Stimulated activated CD4-positive, alpha-beta T cell treated with anti-CD3 and anti-CD28 coated beads, Interleukin-4, amount 100 ng/mL, for 1 hour (primary cell): ENCODE measurements at places on chromosomes 3 and 15.

DNA sequence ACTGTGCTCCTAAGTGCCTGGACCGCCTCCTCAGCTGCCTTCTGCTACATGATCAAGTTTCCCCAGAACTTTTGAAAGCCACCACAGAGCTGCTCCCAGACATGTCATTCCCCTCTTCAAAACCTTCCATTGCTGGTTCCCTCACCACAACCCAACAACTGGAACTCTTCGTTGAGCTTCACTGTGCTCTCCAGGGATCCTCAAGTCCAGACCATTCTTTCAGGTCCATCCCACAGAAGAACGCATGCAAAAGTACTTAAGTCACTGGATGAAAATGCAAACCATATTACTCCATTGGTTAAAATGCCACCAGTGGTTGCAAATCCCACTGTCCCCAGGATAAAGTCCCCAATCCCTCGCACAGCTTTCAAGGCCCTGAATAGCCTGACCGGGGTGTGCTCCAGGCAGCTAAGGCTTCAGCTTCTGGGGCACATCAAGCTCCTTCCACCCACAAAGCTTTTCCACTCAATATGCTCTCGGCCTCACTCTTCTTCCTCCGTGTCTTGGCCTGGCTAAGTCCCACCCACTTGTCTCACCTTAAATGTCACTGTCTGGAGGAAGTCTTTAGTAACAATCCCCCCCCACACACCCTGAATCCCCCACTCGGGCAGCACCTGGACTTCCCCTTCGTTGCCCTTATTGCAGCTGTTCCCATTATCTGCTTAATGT is 84.8 kb downstream of the XXYLT1 start:
- DNase-seq: no peak

- no peak for DNase-seq
These were observed 199.7 kb upstream of the CHRNA7 start for GRCh38 chr15:31830591-31830990.

- no peak for DNase-seq
These were observed 103.9 kb upstream of the ROBO1 start for GRCh38 chr3:79871656-79872055.

DNA sequence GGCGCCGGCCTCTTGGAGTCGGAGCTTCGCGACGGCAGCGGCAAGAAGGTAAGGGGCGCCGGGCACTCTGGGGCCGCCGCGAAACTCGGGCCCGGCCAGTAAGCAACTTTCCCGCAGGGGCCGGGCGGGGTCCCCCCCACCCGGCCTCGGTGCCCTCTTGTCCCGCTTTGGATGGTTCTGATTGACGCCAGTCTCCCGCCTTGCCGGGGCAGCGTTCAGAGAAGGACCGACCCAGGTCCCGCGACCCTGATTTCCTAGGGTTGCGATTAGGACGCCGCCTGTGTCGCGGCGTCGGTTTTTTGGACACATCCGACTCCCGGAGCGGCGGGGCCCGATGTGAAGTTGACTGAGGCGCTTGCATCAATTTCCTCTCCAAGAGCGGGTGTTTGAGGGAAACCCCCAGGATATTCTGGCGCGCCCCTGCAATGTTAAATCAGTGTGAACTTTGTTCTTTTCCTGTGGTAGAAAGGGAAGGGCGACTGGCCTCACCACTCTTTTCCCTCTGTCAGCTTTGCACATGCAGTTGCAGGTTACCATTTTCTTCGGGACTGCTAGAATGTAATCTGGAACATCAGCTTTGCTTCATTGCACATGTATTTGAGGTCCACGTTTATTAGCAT is 755 bp downstream of the PDE8A start:
- peak; percentile 53 for DNase-seq

DNA sequence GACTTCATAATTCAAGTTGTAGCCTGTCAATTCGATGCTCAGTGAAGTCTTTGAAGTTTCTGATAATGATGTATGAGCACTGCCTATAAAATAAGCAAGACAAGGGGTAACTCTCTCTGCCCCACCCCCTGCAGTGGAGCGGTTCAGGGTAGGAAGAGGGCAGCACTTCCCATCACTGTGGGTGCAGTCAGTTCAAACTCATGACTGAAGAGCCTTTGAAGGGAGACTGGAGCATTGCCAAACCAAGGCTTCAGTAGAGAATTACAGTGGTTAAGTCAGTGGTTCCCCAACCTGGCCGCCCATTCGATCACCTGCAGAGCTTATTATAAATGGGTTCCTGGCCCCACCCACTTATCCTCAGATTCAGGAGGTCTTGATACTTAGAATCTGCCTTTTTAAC is 190.6 kb downstream of the SHQ1 start:
- DNase-seq: peak; percentile 11

GRCh38 chr15:66154581-66154980 is 99.0 kb downstream of the MEGF11 start:
- DNase-seq: no peak

DNA sequence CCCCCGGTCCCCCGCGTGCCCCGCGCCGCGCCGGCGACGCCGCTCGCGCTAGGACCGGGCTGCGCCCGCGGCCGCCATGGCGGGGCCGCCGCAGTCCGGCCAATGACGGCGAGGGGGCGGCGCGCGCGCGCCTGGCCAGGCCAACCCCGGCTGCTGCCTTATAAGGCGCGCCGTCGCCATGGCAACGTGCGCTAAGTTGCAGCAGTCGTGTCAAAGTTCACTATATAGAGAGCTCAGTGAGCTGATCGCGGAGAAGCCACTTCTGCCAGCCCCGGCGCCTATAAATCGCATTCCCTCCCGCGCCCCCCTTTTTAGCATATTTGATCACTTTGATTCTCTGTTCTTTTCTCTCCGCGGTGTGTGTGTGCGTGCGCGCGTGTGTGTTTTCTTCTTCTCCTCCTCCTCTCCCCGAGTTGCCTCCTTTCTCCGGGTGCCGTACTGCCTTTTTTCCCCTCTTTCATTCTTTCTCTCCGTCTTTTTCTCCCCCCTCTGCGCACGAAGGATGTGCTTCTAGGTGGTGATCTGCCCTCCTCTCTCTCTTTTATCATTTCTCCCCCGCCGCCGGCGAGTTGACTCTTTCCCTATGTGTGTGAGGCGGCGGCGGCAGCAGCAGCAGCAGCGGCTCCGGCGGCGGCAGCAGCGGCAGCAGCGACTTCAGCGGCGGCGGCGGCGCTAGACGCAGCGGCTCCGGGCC is at the start of gene NR2F2:
TSS of gene NR2F2 (plus strand) at position 251 of the 694 bp plus-strand sequence. CDS start 1,406 bp downstream, outside the sequence.
- DNase-seq: peak; percentile 46

- no peak for DNase-seq
These were observed 5.8 kb downstream of the LIPC start for GRCh38 chr15:58437531-58438105.

GRCh38 chr3:77489216-77489615 is 449.3 kb downstream of the ROBO2 start:
- no peak for DNase-seq

GRCh38 chr3:160253298-160253697 is 28.1 kb downstream of the C3orf80 start:
- DNase-seq: no peak

DNA sequence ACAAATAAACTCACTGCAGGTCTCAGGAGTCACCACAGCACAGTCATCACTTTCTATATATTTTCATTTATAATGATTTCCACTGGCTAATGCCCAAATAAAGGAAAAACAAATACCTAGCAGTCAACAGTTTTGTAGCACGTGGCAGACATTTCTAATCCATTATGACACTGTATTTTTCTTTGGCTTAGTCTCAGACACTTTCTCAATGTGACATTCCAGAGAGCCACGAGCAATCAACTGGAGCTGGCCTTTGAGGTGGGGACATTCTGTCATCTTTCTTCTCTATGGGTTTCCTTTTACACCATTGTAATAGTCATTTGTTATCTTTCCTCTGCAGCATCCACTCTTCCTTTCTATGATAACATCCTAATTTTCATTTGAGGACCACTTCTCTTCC is 119.7 kb downstream of the WNT5A start:
- no peak for DNase-seq

DNA sequence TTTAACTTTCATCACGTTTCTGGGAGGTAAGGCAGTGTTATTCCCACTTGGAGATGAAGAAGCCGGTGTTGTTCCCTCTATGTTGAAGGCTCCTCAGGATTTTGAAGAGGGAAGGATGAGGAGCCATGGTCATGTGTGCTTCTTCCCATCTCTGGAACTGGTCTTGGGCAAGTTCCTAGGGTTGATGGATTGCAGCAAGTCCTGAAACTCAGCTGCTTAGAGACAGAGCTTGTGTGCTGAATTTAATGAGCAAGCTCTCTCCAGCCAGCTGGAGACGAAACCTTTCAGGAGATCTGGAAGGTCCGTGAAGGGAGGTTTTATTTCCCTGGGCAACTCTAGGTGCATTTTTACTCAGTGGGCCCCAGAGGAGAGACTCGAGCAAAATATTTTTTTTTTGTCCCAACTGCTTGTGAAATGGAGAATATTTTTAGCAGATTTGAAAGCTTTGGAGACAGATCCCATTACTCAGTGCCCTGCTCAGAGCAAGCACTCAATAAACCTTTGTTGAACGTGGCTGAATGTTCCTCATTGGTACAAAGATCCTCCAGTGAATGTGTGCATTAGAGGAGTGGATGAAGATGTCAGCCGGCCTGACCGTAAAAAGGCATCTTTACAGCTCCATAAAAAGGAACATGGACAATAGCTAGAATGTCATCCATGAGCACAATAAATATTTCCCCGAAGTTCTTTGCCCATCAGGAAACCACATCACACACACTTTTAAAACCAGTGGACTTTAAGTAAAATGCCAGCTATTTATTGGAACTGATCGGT is 55.6 kb upstream of the RGMA start:
- DNase-seq: no peak

- DNase-seq: no peak
These were observed 31.1 kb downstream of the EXD1 start for GRCh38 chr15:41199470-41199869.

DNA sequence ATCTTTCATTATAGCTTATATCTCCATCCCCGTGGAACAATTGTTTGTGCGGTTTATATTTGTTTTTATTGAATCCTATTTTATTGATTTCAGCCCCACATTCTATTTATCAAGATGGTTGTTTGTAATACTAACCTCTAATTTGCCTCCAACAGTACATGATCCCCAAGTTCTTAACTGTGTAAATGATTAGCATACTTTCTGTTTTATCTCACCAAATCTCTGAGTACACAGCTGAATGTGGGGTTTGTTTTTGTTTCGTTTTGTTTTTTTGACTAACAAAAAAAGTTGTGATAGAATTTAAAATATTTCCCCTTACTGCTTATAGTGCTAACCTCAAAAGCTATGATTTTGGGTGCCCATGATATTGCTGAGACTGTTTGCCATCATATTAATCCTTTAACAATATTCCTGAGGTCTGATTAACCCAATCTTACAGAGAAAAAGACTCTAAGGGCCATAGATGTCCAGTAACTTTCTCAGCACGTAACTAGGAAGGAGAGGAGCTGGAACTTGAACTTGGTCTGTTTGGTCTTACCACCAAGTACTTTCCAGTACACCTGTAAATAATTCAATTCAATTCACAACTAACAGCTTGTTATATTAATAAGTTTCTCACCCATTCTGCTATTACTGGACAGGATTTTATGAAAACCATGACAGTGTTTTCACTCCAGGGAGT is 789.8 kb downstream of the TUSC7 start:
- no peak for DNase-seq

DNA sequence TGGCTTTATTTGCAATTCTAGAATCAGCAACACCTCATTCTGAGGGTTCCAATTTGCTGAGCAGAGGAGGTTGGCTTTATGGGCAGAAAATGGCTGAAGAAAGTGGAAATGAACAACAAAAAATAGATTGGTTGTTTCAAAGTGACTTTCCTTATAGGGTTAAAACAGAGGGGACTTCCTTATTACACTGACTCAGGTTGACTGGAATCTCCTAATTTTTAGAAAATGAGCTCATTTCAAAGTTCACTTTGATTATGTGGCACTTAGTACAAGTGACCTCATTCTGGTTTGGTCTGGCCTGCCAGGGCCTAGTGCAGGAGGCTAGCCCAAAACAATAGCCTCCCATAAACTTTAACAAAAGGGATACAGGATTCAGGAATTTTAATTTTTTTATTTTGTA is 41.4 kb downstream of the NFKBIZ start:
- DNase-seq: no peak

DNA sequence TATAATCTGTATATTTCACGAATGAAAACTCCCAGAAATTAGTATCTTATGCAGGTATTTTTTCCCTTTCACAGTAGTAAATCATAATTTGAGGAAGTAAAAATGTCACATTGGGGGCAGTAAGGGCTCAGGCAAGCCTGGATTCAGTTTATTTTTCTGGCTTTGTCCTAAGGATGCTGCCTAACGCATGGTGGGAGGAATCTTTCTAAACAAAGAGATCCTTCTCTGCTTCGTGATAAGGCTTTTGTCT is 35.7 kb downstream of the DNASE1L3 start:
- no peak for DNase-seq

- no peak for DNase-seq
These were observed 33.0 kb downstream of the MBNL1 start for GRCh38 chr3:152301745-152302181.

- DNase-seq: no peak
These were observed 6.2 kb downstream of the UBE2E1 start for GRCh38 chr3:23811919-23812318.

DNA sequence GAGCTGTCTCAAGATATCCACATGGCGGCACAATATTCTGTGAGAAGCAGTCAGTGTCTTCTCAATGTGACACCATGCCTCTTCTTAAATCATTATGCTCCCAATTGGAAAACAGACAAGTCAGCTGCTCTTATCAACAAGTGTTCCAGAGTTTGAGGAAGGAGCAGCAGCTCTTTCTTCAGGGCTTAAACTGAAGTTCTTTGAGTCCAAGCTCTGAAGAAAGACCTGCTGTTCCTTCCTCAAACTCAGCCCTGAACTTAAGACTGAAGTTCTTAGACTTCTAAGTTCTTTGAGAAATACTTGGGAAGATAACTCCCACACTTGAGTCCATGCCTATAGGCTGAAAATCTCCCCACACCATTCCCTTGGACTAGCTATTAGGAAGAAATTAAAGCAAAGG is 43.4 kb downstream of the NPTN start:
- no peak for DNase-seq

DNA sequence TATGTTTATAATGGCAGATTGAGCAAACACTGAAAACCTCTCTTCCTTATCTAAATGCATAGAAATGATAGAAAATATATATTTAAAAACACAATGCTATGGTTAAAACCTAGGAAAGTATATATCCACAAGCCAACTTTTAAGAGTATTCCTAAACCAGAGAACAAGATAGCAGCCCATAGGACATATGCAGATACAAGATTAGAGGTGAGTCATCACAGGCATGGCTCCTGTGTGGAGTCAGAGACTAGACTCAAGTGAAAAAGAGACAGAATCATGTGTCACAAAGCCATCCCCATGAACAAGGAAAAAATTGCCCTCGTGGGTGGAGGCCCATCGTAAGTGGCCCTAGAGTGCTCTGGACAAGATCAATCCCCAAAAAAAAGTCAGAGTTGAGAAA is 199.4 kb upstream of the PPP2R3A start:
- no peak for DNase-seq

DNA sequence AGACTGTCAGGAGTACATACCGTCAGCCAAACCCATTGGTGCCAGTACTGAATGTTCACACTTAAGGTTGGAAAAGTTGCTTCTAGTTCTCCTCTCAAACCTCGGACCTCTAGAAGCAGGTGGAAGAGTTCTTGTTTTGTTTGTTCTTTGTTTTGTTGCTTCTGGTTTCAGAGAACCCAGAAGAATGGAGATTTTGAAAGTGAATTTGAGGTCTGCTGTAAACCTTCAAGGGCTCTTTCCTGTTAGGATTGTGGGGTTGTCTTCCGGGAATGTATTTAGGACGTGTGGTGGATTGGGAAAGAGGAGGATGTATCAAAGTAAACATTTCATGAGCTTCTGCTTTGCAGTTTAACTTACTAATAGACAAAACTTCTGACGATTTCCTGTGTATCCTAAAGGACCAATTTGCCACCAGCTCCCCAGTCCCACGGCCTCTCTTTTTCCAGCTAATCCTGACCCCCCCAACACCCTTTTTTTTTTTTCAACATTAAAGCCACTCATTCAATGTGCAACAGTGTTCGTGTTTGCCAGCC is 50.3 kb downstream of the FILIP1L start:
- DNase-seq: no peak
